Left ventricle myocardium inferior (tissue), 1 donor: ENCODE measurements at places on chromosomes 7 and 10.
A peak's percentile ranks its signal among the peaks of the same experiment; 100 is the strongest.

DNA sequence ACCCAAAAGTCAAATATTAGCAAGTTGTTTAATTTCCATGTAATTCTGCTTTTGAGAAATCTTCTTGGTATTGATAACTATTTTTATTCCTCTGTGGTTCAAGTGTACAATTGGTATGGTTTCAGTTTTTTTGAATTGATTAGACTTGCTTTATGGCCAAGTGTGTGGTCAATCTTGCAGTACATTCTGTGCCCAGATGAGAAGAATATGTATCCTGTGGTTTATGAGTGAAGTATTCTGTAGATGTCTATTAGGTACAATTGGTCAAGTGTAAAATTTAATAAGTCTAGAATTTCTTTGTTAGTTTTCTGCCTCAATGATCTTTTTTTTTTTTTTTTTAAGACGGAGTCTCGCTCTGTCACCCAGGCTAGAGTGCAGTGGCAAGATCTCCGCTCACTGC is 36.6 kb upstream of the C7orf33 start:
- no peak for DNase-seq

DNA sequence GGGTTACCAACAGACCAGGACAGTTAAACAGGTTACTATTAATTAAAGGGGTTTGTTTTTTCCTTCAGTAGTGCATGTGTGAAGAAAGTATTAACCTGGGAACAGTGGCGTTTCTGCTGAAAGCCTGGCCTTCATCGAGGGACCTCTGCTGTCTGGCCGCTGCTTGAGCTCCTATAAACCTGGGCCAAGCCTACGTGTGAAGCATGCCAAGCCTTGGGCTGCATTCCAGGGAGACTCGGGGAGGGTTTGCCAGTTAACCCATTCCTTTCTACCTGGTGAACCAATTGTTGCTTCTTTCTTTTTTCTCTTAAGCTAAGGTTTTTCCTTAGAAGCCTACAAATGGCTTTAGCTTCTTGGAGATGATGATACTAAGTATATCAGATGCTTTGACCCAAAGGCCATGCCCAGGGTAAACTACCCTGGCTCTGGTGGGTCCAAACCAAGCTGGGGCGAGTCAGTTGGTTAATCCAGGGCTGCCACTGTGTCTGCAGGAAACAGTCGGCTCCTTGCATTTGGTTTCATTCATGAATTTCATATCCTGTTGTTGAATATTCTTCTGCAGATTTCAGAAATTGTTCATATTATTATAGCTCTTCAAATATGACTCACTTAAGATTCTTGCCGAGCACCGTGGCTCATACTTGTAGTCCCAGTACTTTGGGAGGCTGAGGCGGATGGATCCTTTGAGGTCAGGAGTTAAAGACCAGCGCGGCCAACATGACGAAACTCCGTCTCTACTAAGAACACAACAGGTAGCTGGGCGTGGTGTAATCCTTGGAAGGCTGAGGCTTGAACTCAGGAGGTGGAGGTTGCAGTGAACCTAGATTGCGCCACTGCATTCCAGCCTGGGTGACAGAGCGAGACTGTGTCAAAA is 23.8 kb downstream of the PFKP start:
- DNase-seq: peak; percentile 60

- no peak for DNase-seq
These were observed 39.8 kb downstream of the ELFN1 start for GRCh38 chr7:1709900-1710299.

GRCh38 chr7:138244606-138245005 is 168.3 kb downstream of the AKR1D1 start:
- no peak for DNase-seq

GRCh38 chr10:31758495-31758894 is 170.1 kb downstream of the ARHGAP12 start:
- no peak for DNase-seq

- DNase-seq: no peak
These were observed 103.9 kb downstream of the CRPPA start for GRCh38 chr7:16317406-16317805.

- DNase-seq: no peak
These were observed 344.2 kb upstream of the MKI67 start for GRCh38 chr10:128470321-128470965.

DNA sequence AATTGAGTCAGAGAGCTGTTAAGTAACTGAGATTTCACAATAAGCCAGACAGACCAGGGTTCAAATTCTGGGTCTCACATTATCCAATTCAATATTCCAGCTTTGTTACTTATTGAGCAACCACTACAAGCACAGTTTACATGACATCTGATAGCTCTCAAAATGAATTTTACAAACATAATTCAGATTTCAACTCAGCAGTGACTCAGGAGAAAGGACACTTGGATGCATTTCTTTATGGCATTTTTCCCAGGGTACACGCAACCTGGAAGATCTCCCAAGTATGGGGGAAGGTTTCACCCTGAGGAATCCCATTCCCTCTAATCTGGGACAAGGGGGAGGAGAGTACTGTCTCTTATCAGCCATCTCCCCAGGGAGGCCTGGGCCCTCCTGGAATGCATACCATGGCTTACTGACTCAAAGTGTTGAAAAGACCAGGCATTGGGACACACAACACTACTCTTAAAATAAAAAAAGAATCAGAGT is 102.4 kb downstream of the CFTR start:
- peak; percentile 74 for DNase-seq

DNA sequence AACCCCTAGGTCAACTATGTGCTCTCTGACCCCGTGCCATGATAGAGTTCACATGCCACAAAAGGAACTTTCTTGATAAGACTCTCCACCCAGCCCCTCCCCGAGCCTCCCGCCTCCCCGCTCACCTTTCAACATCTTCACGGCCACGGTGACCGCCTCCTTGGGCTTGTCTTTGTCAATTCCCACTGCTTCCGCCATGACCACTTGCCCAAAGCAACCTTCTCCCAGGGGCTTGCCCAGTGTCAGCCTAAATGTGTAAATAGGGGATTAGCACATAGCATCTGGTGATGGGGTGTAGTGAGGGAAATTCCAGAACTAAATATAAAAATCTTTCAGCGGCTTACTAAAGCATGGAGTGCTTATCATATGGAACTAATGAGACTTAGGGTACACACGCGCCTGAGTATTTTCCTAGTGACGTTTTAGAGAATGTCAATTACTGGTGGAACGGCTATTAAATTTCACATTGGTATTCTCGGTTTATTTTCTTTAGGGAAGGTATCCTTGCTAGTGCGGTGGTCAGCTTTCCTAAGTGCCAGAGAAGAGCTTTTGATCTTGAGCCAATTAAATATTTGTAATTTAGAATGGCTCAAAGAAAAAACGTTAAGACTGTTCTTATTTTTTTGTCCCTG is 97.4 kb downstream of the FGFR2 start:
- DNase-seq: no peak

DNA sequence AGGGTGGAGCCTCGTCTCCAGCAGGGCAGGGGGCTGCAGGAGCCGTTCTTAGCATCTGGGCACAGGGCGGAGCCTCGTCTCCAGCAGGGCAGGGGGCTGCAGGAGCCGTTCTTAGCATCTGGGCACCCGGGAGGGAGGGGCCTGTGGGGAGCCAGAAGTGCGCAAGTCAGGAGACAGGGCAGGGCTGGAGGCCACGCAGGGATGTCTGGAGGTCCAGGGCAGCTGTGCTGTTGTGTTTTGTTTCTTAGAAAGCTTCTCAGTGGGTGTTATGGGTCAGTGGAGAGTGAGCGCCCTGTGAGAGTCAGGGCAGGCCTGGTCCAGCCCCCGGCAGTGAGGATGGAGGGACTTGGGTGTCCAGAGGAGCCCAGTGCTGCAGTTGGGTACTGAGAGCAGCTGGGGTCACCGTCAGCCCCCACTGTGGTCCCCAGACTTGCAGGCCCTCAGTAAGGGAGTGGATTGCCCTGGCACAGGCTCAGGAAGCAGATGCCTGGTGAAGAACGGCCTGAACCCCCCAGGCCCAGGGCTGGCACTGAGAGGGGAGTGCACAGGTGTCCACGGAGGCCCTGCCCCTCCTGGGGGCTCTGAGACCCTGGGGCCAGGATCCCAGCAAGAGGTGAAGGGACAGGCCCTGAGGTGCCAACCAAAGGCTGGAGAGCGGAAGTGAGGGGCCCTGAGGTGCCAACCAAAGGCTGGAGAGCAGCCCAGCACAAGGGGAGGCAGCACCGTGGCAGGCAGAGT is 29.8 kb downstream of the FAM20C start:
- DNase-seq: no peak

DNA sequence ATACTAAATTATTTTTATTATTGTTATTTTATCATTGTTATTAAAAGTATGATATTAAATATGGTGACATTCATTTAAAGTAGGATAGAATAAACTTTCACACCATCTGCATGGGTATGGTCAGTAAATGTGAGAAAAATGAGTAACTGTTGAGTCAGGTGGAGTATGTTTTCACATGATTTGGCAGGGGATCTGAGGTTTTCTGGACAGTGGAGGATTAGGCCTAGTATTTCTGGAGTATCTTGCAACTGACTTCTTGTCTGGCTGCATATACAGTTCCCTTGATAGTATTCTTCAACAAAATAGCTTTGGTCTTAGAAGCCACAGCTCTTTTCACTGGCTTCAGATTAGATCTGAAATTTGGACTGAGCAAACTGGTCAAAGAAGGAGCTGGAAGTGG is 54.5 kb downstream of the GBF1 start:
- no peak for DNase-seq

GRCh38 chr10:59064080-59064692 is 112.3 kb upstream of the PHYHIPL start:
- no peak for DNase-seq

GRCh38 chr7:41287559-41288335 is 415.1 kb downstream of the INHBA start:
- no peak for DNase-seq

GRCh38 chr10:101834341-101834740 is 9.3 kb downstream of the KCNIP2 start:
- DNase-seq: peak; percentile 30

DNA sequence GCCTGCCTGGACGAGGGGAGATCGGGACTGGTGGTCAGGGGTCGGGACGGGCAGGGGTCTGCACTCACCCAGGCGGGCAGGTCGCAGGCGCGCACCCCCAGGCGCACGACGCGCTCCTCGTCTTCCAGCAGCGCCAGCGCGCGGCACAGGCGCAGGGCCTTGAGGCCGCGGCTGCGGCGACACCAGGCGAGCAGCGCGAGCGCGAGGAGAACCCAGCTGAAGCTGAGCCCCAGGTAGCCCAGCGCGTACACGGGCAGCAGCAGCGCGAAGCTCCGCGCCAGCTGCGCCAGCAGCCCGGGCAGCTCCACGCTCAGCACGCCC is 328 bp downstream of the ESYT2 start:
- no peak for DNase-seq

- DNase-seq: peak; percentile 67
These were observed 857 bp downstream of the MEOX2 start for GRCh38 chr7:15685358-15686294.

DNA sequence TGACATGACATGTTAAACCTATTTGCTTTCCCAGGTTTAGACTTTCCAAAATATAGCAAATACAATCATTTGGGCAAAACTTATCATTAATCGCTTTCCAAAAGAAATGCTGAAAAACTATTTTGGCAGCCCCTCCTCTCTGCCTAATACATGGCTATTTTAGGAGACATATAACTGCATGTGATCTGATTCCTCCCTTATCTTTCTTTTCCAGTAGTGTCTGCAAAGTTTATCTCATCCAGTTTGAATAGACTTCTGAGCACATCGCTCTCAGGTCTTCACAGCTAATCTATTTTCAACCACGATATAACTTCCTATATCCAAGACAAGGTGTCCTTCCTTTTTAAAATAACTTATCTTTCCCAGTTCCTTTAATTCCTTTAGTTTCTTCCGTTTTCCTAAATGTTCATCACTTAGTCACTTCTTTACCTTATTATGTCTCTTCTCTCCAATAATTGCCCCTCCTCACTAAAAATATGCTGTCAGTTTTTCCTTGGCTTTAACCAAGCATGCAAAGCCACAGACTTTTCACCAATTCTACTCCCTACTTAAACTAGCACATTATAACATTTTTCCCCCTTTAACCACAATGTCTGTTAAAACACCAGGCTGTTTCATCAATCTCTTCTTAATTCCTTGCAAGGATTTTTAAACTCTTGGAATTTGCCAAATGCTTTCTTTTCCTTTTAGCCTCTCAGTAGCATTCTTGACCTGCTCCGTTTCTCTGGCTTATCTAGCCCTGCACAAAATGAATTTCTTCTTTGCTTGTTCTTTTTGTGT is 24.4 kb downstream of the GNG11 start:
- DNase-seq: no peak

DNA sequence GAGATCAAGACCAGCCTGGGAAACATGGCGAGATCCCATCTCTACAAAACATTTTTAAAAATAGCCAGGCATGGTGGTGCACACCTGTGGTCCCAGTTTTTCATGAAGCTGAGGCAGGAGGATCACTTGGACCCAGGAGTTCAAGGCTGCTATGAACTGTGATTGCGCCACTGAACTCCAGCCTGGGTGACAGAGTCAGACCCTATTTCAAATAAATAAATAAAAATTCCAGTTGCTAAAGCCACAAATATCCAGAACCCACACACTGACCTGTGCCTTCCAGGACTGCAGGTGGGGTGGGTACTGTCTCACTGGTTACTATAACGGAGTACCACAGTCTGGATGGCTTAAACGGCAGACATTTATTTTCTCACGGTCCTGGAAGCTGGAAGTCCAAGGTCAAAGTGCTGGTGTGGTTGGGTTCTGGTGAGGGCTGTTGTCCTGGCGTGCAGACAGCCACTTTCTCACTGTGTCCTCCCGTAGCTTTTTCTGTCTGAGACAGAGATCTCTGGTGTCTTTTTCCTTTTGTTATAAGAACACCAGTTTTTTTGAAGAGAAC is 38.8 kb downstream of the ASB13 start:
- no peak for DNase-seq
